NCI-H1105 (cell line): ENCODE measurements at places on chromosomes 2 and 18.
A peak's percentile ranks its signal among the peaks of the same experiment; 100 is the strongest.

- DNase-seq: no peak
Measured at GRCh38 chr2:241895712-241896641, 26.4 kb downstream of the RTP5 start.

GRCh38 chr2:12007282-12007681 is 260.9 kb downstream of the LPIN1 start:
- DNase-seq: no peak

DNA sequence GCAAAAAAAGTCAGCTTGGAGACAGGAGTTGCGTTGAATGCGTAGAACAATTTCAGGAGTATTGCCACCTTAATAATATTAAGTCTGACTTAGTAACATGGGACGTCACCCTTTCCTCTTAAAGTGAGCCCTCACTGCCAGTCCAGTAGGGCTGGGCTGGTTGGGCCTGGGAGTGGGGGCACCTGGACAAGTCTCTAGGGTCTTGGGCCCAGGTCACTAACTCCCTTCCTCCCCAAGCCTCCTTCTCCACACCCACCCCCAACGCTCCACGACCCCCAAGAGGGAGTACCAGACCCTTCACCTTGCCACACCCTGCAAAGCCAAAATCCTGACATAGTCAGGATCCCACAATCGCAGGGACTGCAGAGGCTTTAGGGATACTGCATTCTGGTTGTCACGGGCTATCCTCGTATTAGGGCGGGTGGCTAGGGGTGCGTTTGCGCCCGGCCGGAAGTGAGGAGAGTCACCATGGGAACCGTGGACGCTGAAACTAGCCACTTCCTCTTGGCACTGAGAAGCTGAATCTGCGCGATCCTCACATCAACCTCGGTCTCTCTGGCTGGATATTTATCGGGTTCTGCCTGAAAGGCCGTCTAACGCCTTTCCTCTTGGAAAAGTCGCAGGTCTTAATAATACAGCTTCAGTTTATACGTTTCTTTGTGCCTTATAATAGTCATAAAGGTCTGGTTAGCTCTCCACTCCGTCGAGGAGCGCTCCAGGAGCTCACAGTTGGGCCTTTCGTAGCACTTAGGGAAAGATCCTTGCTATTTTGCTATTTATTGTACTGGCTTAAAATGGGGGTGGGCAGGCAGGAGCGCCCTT is 10.3 kb upstream of the CXXC1 start:
- peak; percentile 69 for DNase-seq

GRCh38 chr2:220046507-220046906 is 419.1 kb downstream of the SLC4A3 start:
- no peak for DNase-seq

GRCh38 chr2:179454443-179455171 is 190.0 kb upstream of the SESTD1 start:
- no peak for DNase-seq

GRCh38 chr2:75403991-75404428 is 156.7 kb downstream of the EVA1A start:
- DNase-seq: peak; percentile 27

DNA sequence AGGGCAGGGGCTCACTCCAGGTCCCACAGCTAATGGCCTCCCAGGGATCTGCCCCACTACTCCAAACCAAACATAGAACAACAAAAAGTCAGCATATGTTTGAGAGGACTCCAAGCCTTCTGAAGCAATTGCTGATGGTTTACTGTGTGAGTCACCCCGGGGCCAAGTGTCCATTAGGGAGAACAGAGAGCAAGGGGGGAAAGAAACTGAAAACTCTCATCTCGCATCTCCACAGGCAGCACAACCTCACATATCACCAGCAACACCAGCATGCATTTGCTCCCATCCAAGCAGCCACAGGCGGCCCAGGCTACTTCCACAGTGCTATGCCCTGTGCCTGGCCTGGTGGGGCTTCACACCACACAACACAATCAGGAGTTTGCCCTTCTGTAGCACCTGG is 39.1 kb downstream of the CYRIA start:
- no peak for DNase-seq

GRCh38 chr18:30945761-30946160 is 96.8 kb downstream of the DSC3 start:
- DNase-seq: peak; percentile 94

- no peak for DNase-seq
Measured at GRCh38 chr18:57444301-57444759, 9.2 kb downstream of the ONECUT2 start.

- no peak for DNase-seq
Measured at GRCh38 chr2:156456616-156457015, 20.4 kb downstream of the GPD2 start.

DNA sequence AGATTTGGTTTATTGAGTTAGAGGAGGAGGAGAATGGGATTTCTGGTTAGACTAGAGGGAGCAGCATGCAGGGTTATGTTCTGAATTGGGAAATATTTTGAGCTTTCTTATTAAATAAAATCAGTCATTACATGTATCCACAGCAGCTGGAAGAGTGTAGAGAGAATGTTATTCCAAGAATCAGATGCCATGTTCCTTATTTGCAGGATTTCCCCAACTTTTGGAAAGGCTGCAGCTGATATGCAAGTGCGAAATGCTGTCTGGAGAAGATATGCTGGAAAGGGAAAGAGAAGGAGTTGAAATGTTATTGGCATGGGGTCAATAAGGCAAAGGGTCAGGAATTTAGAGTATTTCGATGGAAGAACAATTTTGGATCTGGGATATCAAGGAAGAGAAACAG is 255.8 kb downstream of the MTX2 start:
- DNase-seq: no peak

- no peak for DNase-seq
Measured at GRCh38 chr2:28398101-28398834, 5.6 kb downstream of the FOSL2 start.

GRCh38 chr18:79628416-79629248 is 51.0 kb upstream of the CTDP1 start:
- DNase-seq: no peak

DNA sequence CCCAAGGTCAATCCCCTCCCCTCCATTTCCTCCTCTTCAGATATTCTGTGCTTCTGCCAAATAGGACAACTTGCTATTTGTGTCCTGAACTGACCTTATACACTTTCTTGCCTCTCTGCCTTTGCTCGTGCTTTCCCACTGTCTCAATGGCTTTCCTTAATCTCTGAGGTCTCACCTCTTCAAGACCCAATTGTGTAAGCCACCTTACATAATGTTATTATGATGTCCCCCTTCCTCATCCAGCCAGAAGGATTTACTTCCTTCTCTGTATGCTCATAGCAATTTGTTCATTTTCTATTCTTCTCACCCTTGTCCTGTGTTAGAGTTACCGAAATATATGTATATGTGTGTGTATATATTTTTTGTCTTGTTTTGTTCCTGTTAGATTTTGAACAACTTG is 26.9 kb upstream of the DARS1 start:
- DNase-seq: no peak

DNA sequence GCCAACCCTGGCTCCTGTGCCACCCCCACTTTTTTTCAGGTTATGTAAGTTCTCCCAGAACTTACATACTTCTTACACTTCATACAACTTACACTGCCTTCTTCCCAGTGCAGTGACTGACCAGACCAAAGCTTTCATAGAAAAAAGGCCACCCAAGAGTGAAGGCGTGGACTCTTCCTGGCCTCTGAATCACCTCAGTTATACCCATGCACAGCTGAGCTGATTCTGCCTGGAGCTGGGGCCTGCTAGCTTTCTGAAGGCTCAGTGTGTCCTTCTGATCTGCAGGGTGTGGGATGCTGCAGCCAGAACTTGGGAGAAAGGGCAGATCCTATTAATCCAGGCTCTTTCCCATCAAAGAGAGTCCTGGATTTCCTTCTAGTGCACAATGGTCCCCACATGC is 216.1 kb downstream of the TTC32 start:
- no peak for DNase-seq

DNA sequence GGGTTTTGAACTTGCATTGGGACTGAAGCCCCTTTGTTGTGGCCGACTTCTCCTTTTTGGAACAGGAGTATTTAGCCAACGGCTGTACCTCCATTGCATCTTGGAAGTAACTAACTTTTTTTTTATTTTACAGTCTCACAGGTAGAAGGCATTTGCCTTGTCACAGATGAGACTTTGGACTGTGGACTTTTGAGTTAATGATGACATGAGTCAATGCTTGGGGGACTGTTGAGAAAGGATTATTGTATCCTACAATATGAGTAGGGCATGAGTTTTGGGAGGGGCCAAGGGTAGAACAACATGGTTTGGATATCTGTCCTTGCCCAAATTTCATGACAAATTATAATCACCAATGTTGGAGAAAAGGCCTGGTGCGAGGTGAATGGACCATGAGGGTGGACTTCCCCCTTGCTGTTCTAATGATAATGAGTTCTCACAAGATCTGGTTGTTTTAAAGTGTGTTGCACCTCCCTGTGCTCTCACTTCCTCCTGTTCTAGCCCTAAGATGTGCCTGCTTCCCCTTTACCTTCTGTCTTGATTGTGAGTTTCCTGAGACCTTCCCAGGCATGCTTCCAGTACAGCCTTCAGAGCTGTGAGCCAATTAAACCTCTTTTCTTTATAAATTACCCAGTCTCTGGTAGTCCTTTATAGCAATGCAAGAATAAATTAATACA is 1269.4 kb upstream of the CHAC2 start:
- no peak for DNase-seq

DNA sequence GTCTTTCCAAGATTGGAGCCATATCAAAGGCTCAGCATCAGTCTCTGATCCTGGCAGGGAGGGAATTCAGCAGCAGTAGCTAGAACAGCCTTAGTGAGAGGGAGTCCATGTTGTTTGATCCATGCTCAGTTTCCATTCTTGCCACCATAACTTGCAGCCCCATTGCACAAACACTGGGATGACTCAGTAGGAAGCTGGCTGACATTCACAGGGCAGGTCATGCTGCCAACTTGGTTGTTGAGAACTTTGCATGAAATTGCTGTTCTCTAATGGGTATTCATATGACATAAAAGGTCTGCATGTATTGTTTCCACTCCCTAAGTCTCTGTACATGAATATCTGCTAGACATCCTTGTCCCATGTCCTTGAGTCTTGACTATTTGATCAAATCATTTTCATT is 29.9 kb upstream of the STAT4 start:
- DNase-seq: no peak

GRCh38 chr18:60987963-60988362 is 345.3 kb upstream of the CDH20 start:
- DNase-seq: no peak

- no peak for DNase-seq
Measured at GRCh38 chr2:55160422-55160821, 71.7 kb downstream of the CLHC1 start.

DNA sequence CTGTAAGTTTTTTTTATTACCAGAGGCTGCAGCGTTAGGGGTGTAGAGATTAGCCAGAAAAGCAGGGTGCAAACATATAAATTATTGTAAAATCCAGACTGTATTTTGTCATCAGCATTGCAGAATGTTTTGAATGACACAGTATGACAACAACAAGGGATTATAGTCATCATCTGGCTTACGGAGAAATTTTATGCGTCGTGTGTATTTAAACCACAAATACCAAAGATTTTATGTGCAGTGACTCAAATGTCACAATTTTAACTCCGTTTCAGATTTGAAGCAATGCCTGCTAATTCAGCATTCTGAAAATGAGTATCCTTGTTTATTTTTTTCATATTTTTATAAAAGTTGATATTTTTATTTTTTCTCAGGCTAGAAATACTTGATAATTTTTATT is 19.4 kb upstream of the TMX3 start:
- no peak for DNase-seq

- peak; percentile 97 for DNase-seq
Measured at GRCh38 chr2:55617175-55618024, at the start of gene PPP4R3B. TSS of gene PPP4R3B (minus strand) at chr2:55617622. CDS start at chr2:55617285, 337 bp downstream.

- no peak for DNase-seq
Measured at GRCh38 chr2:201093573-201093972, 21.8 kb downstream of the NDUFB3 start.

- no peak for DNase-seq
Measured at GRCh38 chr2:200421270-200421669, 88.6 kb downstream of the KCTD18 start.

DNA sequence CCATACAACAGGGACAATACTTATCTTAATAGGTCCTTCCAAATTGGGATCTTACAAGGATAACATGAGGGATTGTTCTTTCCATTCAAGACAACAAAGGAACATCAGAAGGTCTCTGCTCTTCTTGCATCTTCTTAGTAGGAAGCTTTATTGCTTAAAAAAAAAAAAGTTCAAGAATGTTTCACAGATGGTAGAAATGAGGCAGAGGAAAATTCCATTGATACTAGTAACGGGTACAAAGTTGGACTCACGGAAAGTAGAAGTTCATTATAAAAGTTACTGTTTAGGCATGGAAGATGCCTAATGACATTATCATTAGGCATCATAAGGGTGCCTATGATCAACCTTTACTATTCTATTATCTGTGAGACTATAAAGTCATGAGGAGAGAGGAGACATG is 136.2 kb downstream of the LAMA3 start:
- no peak for DNase-seq

- no peak for DNase-seq
Measured at GRCh38 chr2:85481818-85482777, 56.9 kb upstream of the MAT2A start.

- no peak for DNase-seq
Measured at GRCh38 chr2:3278521-3279218, 98.9 kb downstream of the EIPR1 start.

- no peak for DNase-seq
Measured at GRCh38 chr2:8144131-8144631, 537.7 kb upstream of the ID2 start.

GRCh38 chr2:158953926-158954763 is 14.3 kb upstream of the TANC1 start:
- peak; percentile 87 for DNase-seq

DNA sequence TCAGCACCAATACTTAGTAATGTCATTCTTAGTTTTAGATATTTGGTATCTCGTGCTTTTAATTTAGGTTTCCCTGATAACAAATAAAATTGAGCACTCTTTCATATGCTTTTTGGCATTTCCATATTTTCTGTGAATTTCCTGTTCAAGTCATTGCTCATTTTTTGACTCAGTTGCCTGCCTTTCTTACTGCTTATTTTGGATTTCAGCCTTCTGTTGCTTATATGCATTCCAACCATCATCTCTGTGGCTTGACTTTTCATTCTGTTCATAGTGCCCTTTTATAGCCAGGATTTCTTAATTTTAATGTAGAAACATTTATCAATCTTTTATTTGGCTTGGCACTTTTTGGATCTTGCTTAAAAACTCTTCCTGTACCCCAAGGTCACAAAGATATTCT is 14.5 kb upstream of the KIF3C start:
- DNase-seq: no peak

GRCh38 chr2:132437852-132438669 is 21.5 kb downstream of the GPR39 start:
- no peak for DNase-seq

DNA sequence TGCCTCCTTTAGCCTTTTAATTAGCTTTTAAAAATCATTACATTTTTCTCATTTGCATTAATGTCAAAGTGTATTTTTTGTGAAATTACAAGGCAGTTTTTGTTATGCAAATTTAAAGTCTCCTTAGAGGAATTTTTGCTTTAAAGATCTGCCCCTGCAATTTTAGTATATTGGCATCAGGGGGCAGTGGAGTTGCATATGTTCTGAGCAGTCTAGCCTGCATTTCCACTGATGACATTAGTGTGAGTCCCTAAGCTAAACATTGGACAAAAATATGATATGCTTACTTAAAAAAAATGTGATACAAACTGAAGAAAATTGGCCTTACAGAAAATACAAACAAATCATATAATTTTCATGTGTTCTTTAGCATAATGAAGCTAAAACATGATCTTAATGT is 426.5 kb downstream of the SLC4A3 start:
- no peak for DNase-seq

- DNase-seq: no peak
Measured at GRCh38 chr2:111157071-111157661, 36.5 kb downstream of the BCL2L11 start.

GRCh38 chr2:161166538-161167409 is 6.5 kb downstream of the TANK start:
- DNase-seq: no peak

- DNase-seq: no peak
Measured at GRCh38 chr18:35389095-35389618, 12.0 kb upstream of the ZNF396 start.
